ENCODE measurements at places on chromosomes 4 and X.

- H3K4me3 ChIP-seq = no peak overlapping the region
- no peaks in the 10 kb centered on the region for H3K4me1 ChIP-seq
- no peaks in the 10 kb centered on the region for H3K36me3 ChIP-seq
- no peaks in the 10 kb centered on the region for H3K27me3 ChIP-seq
Observed at GRCh38 chrX:25941087-25941486, 197.1 kb upstream of the MAGEB18 start.

- H3K36me3 ChIP-seq = no peaks in the 10 kb centered on the region
- H3K4me3 ChIP-seq = no peak overlapping the region
- DNase-seq = no peak
- H3K27me3 ChIP-seq = no peaks in the 10 kb centered on the region
- peaks cover 18% of the 10 kb centered on the region for H3K4me1 ChIP-seq
Observed at GRCh38 chrX:63746715-63747114, 38.3 kb downstream of the ARHGEF9 start.

DNA sequence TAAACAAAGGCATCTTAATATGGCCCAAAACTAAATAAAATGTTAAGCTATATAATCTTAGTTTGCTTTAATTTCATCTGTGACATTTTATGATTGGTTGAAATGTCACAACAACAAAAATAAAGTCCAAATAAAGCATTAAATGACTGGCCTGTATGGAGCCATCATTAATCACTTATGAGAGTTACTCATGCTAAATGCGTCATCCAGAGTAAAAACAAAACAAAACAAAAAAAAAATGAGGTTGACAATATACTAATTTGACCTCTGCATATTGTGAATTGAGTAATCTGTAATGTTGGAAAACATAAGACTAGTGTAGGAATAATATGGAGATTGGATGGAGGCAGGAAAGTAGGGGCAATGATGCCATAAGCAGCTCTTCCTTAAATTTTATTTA lies 139.7 kb downstream of the MAPK10 start:
- H3K27ac ChIP-seq = no peak overlapping the region
- no peak for DNase-seq
- no peak overlapping the region for H3K4me3 ChIP-seq

GRCh38 chr4:186146458-186146857 lies 42.0 kb downstream of the FAM149A start:
- DNase-seq = no peak
- peaks cover 41% of the 10 kb centered on the region for H3K27me3 ChIP-seq
- H3K27ac ChIP-seq = no peak overlapping the region
- no peak overlapping the region for H3K4me3 ChIP-seq
- peaks cover 9% of the 10 kb centered on the region for H3K4me1 ChIP-seq
- no peaks in the 10 kb centered on the region for H3K36me3 ChIP-seq

- no peak overlapping the region for H3K27ac ChIP-seq
- no peaks in the 10 kb centered on the region for H3K27me3 ChIP-seq
- no peak overlapping the region for H3K4me3 ChIP-seq
- H3K36me3 ChIP-seq = no peaks in the 10 kb centered on the region
- DNase-seq = no peak
Observed at GRCh38 chrX:15215366-15215765, 54.5 kb downstream of the ASB9 start.

DNA sequence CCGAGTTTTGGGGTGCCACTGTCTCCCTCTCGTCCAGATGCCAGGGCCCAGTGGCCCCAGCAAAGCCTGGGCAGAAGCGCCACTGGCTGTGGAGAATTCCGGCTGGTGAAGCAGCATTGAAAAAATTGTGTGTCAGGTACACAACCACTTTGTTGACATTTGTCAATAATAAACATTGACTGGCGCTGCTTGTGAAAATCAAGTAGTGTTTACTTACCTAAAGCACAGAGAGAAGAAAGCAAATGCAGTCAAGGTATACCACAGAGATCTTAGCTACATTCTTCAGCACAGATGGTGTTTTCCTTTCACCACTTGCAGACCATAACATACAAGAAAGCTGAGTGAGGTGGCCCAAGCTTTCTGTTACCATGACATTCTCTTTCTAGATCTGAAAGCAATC lies 14.5 kb upstream of the SLC7A11 start:
- no peaks in the 10 kb centered on the region for H3K36me3 ChIP-seq
- peaks cover 2% of the 10 kb centered on the region for H3K4me1 ChIP-seq
- no peak overlapping the region for H3K4me3 ChIP-seq
- no peak for DNase-seq
- no peak overlapping the region for H3K27ac ChIP-seq
- no peaks in the 10 kb centered on the region for H3K27me3 ChIP-seq

DNA sequence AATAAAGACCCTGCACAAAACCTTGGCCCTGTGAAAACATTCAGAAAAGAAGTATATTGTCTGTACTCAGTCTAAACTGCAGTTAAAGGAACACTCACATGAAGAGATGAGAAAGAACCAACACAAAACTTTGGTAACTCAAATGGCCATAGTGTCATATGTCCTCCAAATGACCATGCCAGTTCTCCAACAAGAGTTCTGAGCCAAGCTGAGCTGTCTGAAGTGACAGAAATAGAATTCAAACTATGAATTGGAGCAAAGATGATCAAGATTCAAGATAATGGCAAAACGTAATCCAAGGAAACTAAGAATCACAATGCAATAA lies 739.3 kb upstream of the NDST4 start:
- no peak overlapping the region for H3K27ac ChIP-seq
- H3K4me1 ChIP-seq = no peaks in the 10 kb centered on the region
- DNase-seq = no peak
- H3K36me3 ChIP-seq = no peaks in the 10 kb centered on the region
- no peaks in the 10 kb centered on the region for H3K27me3 ChIP-seq
- H3K4me3 ChIP-seq = no peak overlapping the region

DNA sequence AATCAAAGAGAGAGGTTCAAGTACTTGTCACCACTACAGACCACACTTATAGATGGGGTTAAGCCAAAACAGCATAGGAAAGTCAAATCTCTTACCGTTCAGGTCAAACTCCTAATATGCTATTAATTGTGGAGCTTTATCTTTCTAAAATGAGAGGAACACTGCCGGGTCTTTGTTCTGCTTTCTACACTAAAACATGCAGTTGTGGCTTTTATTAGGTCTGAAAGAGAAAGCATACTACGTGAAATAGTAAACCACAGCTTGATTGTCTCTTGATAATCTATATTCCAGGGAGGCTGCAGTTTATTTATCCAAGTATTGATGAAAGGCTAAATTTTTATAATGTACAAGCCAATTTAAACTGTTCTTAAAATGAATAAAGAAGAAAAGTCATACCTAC lies 12.3 kb upstream of the INPP4B start:
- H3K27me3 ChIP-seq = peaks cover 8% of the 10 kb centered on the region
- no peaks in the 10 kb centered on the region for H3K36me3 ChIP-seq
- no peak overlapping the region for H3K4me3 ChIP-seq
- no peaks in the 10 kb centered on the region for H3K4me1 ChIP-seq
- H3K27ac ChIP-seq = no peak overlapping the region

- no peaks in the 10 kb centered on the region for H3K36me3 ChIP-seq
- no peaks in the 10 kb centered on the region for H3K27me3 ChIP-seq
- H3K4me1 ChIP-seq = no peaks in the 10 kb centered on the region
- H3K27ac ChIP-seq = no peak overlapping the region
- H3K4me3 ChIP-seq = no peak overlapping the region
- DNase-seq = no peak
Observed at GRCh38 chr4:156825074-156825473, 146.5 kb downstream of the PDGFC start.

- H3K27ac ChIP-seq = no peak overlapping the region
- no peaks in the 10 kb centered on the region for H3K36me3 ChIP-seq
- H3K27me3 ChIP-seq = no peaks in the 10 kb centered on the region
Observed at GRCh38 chrX:10685923-10686595, 65.7 kb upstream of the MID1 start.

GRCh38 chr4:175129797-175130196 lies 211.6 kb downstream of the ADAM29 start:
- no peak overlapping the region for H3K4me3 ChIP-seq
- H3K4me1 ChIP-seq = no peaks in the 10 kb centered on the region
- DNase-seq = no peak
- no peak overlapping the region for H3K27ac ChIP-seq
- H3K27me3 ChIP-seq = no peaks in the 10 kb centered on the region

GRCh38 chr4:38846015-38846414 lies 10.6 kb downstream of the TLR6 start:
- H3K4me1 ChIP-seq = no peaks in the 10 kb centered on the region
- no peak overlapping the region for H3K27ac ChIP-seq
- peaks cover 8% of the 10 kb centered on the region for H3K36me3 ChIP-seq
- no peak overlapping the region for H3K4me3 ChIP-seq
- DNase-seq = no peak

DNA sequence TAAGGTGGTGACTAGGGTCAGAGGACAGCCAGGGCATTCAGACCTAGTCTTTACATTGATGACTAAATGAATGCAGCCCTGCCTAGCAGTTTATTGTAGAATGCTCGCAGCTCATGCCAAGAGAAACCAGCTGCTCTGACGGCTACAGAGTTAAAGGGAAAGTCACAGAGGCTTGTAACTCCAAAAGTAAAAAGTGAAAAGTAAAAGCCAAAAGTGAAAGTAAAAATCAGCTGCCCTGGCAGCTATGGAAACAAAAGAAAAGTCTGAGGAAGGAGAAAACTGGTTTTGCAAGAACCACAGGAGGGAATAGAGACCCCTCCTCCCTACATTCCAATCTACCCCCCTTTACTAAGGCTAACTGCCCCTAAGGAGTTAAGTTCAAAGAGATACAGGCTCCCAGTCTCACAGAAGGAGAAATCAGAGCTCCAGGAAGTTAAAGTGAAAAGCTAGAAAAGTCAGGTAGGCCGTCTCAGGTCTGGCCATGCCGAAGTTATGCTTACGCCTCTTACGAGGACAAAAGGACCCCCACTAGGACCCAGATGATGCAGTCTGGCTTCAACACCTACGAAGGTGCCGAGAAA lies 6.0 kb downstream of the GAGE10 start:
- DNase-seq = peak; percentile 13
- peak overlapping the region; percentile 68 for H3K27ac ChIP-seq
- no peaks in the 10 kb centered on the region for H3K36me3 ChIP-seq
- peak overlapping the region; percentile 66 for H3K4me3 ChIP-seq
- H3K4me1 ChIP-seq = peaks cover 21% of the 10 kb centered on the region

DNA sequence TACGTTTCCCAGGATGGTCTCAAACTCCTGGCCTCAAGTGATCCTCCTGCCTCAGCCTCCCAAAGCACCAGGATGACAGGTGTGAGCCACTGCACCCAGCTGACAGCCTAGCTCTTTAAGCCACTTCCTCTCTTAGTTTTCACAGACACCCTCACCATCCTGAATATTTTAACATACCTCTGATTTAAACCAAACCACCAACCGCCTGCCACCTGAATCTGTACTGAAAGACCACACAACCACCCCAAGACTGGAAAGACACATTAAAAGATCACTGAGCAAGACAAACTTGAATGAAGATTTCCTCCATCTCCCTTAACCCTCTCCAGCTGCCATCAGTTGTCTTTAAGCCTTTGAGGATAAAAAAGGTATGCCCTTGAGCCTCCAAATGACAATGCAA lies 110.6 kb downstream of the SH3KBP1 start:
- peak overlapping the region; percentile 11 for H3K4me3 ChIP-seq
- no peaks in the 10 kb centered on the region for H3K27me3 ChIP-seq
- peak overlapping the region; percentile 83 for H3K27ac ChIP-seq
- peak; percentile 68 for DNase-seq

GRCh38 chr4:36414248-36414647 lies 132.8 kb downstream of the DTHD1 start:
- H3K27ac ChIP-seq = no peak overlapping the region
- no peak overlapping the region for H3K4me3 ChIP-seq
- no peaks in the 10 kb centered on the region for H3K36me3 ChIP-seq
- peaks cover 29% of the 10 kb centered on the region for H3K27me3 ChIP-seq

DNA sequence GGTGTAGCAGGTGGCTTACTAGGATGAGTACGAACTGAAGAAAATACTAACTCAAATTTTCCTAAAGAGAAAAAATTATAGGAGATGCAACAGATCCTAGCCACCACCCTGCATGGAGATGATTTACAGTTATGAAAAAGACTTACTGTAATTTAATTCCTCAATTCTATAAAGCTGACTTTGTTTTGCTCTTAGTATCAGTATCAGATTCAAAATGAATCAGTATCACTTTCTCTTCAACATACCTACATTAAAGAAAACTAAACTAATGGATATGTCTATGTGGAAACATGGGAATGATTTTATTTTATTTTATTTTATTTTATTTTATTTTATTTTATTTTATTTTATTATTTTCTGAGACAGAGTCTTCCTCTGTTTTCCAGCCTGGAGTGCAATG lies 525.8 kb downstream of the NLGN4X start:
- H3K4me1 ChIP-seq = no peaks in the 10 kb centered on the region
- no peaks in the 10 kb centered on the region for H3K27me3 ChIP-seq
- no peak overlapping the region for H3K4me3 ChIP-seq
- H3K36me3 ChIP-seq = no peaks in the 10 kb centered on the region

- H3K4me3 ChIP-seq = no peak overlapping the region
- no peak overlapping the region for H3K27ac ChIP-seq
- no peaks in the 10 kb centered on the region for H3K4me1 ChIP-seq
- no peaks in the 10 kb centered on the region for H3K36me3 ChIP-seq
Observed at GRCh38 chr4:54256491-54257486, 27.7 kb downstream of the PDGFRA start.

DNA sequence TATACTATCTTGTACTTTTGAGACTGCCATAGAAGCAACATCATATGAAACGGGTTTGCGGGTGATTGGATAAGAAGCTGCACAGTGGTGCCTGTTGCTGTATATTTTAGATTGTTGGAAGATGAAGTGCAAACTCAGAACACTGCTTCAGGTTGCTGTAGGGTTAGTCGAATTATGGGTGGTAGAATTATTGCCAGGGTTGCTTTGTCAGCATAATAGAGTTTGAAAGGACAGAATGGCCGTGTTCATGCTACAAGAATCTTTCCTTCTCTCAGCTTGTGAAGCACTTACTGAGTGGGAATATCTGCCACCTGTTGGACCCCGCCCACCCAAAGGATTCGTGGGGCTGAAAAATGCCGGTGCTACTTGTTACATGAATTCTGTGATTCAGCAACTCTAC lies 115.5 kb downstream of the USP9X start:
- DNase-seq = no peak
- no peaks in the 10 kb centered on the region for H3K27me3 ChIP-seq
- H3K4me1 ChIP-seq = no peaks in the 10 kb centered on the region
- peaks cover 41% of the 10 kb centered on the region for H3K36me3 ChIP-seq

DNA sequence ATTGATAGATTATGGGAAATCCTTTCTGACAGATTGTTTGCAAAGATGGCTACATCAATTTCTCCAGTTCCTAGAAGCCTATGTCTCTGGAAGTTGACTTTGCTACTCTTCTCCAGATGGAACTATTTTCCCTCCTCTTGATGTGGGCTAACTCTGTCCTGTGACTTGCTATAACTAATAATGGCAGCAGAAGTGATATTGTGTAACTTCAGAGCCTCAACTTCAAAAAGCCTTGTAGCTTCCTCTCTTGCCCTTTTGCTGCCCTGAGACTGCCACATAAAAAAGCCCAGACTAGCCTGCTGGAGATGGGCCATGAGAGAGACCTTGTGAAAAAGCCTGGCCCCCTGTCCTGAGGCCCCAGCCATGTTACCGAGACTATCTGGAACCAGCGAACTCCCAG lies 210.7 kb upstream of the SLC7A11 start:
- H3K27me3 ChIP-seq = no peaks in the 10 kb centered on the region
- H3K4me3 ChIP-seq = no peak overlapping the region
- no peak overlapping the region for H3K27ac ChIP-seq
- DNase-seq = no peak
- H3K4me1 ChIP-seq = no peaks in the 10 kb centered on the region

All from activated CD4-positive, alpha-beta memory T cell treated with anti-CD3 and anti-CD28 coated beads for 36 hours (primary cell).